Activated CD8-positive, alpha-beta T cell treated with anti-CD3 and anti-CD28 coated beads, Interleukin-2, amount 10 ng/mL, durations not matched to agents 7 days and 5 days (primary cell): ENCODE measurements at places on chromosomes 3 and 15.

GRCh38 chr15:26790118-26790517 lies 17.3 kb upstream of the GABRB3 start:
- no peaks in the 10 kb centered on the region for H3K4me1 ChIP-seq
- H3K4me3 ChIP-seq = no peak overlapping the region
- no peak for DNase-seq
- H3K27me3 ChIP-seq = no peaks in the 10 kb centered on the region
- no peaks in the 10 kb centered on the region for H3K36me3 ChIP-seq
- H3K27ac ChIP-seq = no peak overlapping the region

DNA sequence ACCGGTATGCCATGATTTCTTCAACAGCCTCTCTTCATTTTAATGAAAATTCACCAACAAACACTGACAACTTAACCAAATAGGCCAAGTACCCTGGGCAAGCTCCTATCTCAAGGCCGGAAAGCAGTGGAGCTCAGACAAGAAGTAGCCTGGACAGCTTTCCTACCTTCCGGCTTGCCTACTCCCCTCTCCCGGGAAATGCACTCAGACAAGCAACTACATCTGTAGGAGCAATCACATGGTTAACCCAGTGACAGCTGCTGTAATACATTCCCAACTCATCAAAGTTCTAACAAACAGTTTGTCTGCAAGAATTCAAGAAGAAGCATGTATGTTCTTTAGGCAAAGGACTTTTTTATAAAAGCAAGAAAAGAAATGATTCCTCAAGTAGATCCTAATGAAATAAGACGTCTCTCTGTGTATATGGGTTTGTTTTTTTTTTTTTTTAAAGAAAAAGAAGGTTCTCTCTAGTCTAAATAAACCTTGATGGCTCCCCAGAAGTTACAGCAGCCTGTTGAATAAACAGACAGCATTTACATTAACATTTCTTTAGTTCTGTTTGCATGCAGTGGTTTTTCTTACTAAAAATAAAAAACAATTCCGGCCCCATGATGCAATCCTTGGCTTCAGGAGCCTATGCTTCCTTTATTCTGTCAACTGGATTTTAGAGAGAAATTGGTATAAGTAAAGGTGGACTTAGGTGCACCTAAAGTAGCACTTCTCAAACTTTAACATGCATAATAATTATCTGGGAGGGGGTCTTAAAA lies 278.7 kb downstream of the NEK10 start:
- DNase-seq = no peak
- H3K4me1 ChIP-seq = no peaks in the 10 kb centered on the region
- H3K27me3 ChIP-seq = no peaks in the 10 kb centered on the region
- H3K27ac ChIP-seq = no peak overlapping the region
- H3K4me3 ChIP-seq = no peak overlapping the region

- H3K4me3 ChIP-seq = no peak overlapping the region
- DNase-seq = no peak
- peaks cover 31% of the 10 kb centered on the region for H3K36me3 ChIP-seq
- peaks cover 33% of the 10 kb centered on the region for H3K4me1 ChIP-seq
- H3K27me3 ChIP-seq = no peaks in the 10 kb centered on the region
- H3K27ac ChIP-seq = no peak overlapping the region
Observed at GRCh38 chr3:45612138-45612537, 17.6 kb downstream of the LIMD1 start.

DNA sequence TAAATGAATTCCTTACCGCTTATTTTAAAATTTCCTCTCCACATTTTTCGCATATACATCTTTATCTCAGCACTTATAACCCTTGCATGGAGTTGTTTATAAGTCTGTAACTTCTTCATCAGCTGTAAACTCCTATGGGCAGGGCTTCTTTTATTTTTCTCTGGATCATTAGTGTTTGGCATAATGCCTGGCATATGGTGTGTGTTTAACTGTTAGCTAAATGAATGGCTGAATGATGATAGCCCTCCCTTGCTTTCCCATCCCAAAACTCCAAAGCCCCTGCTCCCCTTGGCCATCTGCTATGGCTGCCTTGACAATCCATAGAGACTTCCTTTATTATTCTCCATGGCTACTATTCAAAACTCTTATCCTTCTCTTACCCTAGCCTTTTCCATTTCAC lies 48.1 kb upstream of the SEMA6D start:
- DNase-seq = no peak
- H3K27me3 ChIP-seq = no peaks in the 10 kb centered on the region
- no peak overlapping the region for H3K4me3 ChIP-seq
- no peaks in the 10 kb centered on the region for H3K36me3 ChIP-seq
- no peak overlapping the region for H3K27ac ChIP-seq

DNA sequence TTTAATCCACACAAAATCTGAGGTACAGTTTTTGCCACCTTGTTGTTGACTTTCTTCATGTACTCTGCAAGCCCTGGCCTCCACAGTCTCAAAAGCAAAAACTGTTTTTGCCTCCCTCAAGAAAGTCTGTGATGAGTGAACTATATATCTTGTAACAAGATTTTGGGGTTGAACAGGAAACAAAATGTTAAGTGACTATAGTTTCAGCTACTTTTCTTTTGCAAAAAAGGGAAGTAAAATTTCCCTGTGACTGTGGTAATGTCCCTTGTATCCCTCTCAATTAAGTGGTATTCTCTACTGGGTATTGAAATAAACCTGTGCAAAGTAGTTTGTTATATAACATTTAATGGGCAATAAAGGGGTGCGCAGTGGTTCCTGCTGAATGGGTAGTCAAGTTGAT lies 21.3 kb upstream of the SCAANT1 start:
- no peaks in the 10 kb centered on the region for H3K27me3 ChIP-seq
- peak overlapping the region; percentile 84 for H3K27ac ChIP-seq
- H3K36me3 ChIP-seq = peaks cover 44% of the 10 kb centered on the region
- peak overlapping the region; percentile 63 for H3K4me3 ChIP-seq

- no peaks in the 10 kb centered on the region for H3K27me3 ChIP-seq
- no peaks in the 10 kb centered on the region for H3K4me1 ChIP-seq
- DNase-seq = no peak
- no peak overlapping the region for H3K27ac ChIP-seq
Observed at GRCh38 chr3:53303957-53304356, 43.4 kb downstream of the DCP1A start.

DNA sequence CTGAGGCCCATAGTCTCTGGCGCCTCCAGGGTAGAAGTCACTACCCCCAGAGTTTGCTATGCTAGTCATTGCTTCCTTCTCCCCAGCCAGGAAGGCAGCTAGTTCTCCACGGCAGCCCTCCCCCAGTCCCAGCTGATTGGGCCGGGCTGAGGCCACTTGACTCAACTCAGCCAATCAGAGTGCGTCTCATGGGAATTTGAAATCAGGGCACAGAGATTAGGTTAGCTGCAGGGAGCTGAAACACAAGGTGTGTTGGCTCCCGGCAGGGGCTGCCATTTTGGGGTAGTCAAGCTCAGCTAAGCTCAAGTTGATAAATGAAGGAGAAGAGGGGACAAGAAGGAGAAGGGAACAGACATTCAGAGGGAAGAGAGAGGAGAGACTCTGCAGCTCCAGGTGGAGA lies 32.8 kb downstream of the LINGO1 start:
- H3K27me3 ChIP-seq = peaks cover 4% of the 10 kb centered on the region
- peak; percentile 22 for DNase-seq
- no peaks in the 10 kb centered on the region for H3K36me3 ChIP-seq
- H3K4me3 ChIP-seq = no peak overlapping the region
- H3K4me1 ChIP-seq = peaks cover 6% of the 10 kb centered on the region

DNA sequence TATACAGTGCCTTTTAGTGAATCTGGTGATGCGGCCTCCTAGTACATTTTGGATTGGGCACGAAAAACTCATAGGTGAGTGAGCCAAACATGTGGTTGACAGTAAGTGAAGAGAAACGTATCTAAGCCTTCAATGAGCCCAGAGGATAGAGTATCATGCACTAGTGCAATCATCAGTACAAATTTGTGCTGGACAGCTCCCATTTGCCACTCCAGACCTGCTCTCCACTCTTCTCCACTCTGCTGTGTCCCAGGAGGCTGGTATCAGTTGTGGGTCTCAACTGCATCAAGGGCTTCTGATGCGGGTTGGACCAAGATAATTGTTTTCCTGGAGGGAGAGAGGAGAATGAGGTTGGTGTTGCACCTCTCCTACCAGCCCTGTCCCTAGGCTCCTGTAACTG lies 9.1 kb upstream of the RASGRF1 start:
- no peaks in the 10 kb centered on the region for H3K4me1 ChIP-seq
- no peak for DNase-seq
- H3K27me3 ChIP-seq = peaks cover 19% of the 10 kb centered on the region
- no peak overlapping the region for H3K4me3 ChIP-seq

GRCh38 chr15:59035201-59035600 lies 47.7 kb downstream of the RNF111 start:
- peaks cover 64% of the 10 kb centered on the region for H3K36me3 ChIP-seq
- no peaks in the 10 kb centered on the region for H3K27me3 ChIP-seq
- no peak for DNase-seq
- H3K4me1 ChIP-seq = peaks cover 17% of the 10 kb centered on the region

DNA sequence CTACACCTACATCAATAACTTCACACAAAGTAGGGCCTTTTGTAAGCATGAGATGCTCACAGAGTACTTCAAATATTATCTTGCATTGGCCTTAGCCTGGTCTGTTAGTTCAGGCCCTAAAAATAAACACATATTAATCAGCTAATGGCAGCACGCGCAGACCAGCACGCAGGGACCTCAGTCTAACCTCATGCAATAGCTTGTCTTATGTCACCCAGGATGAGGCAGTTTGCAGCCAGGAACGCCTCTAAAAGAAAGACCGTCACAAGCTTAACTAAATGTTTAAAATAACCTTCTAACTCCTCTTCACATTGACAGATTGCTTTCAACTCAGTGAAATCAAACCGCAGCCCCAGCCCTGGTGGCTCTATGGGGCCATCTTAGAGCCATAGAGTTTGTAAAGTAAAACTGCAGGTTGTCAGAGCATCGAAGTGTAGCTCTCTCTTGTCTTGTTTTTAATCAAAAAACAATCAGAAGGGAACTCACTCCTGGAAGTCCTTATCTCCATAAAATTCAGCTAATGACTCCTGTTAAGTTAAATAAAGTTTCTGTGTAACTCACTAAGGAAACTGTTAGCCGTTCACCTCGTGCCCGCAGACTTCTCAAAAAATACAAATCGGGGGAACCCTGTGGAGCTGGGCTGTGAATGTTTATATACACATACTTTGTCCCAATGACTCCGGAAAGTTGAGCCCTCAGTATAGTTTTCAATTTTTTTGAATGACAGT lies 212.6 kb downstream of the CDIN1 start:
- no peak overlapping the region for H3K4me3 ChIP-seq
- H3K36me3 ChIP-seq = no peaks in the 10 kb centered on the region
- H3K27me3 ChIP-seq = no peaks in the 10 kb centered on the region
- H3K4me1 ChIP-seq = no peaks in the 10 kb centered on the region
- no peak overlapping the region for H3K27ac ChIP-seq
